Left renal pelvis (tissue), 4 donors: ENCODE measurements at places on chromosomes 3 and 15. TPM values are rescaled to one million over a fixed set of nuclear protein-coding genes. Genes with fewer than 3 reads are reported as not detected.
A peak's percentile ranks its signal among the peaks of the same experiment; 100 is the strongest.

- no peak for DNase-seq
Observed at GRCh38 chr3:194407423-194407822, 8.4 kb upstream of the GP5 start.

Gene ZNF620
- 3.5 TPM for polyA plus RNA-seq

GRCh38 chr3:196287090-196287439 is 461 bp downstream of the PCYT1A start:
- DNase-seq: peak; percentile 4

Gene FAM174B
- 35.7 TPM for polyA plus RNA-seq

Gene ZBTB38
- 61.5 TPM for polyA plus RNA-seq

GRCh38 chr3:51044982-51045381 is 340.1 kb upstream of the MANF start:
- no peak for DNase-seq

Gene METTL6
- 21.1 TPM for polyA plus RNA-seq

- DNase-seq: no peak
Observed at GRCh38 chr15:96402403-96402802, 71.9 kb downstream of the NR2F2 start.

Gene GOLGA8S
- 1.4 TPM for polyA plus RNA-seq

DNA sequence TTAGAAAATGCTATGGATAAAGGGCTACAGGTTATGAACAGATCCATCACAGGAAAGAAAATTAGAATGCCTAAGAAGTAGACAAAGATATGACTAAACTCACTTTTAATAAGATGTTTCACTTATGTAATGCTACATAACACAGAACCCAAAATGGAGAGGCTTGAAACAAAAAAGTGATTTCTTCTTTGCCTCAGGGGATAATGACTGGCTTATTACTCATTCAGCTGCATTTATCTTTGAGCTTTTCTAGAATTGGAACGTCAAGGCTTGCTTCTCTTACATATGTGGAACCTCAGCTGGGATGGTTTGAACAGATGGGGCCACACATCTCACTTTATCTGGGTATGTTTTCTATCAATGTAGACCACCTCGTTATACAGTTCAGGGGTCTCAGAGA is 120.6 kb upstream of the EPHA3 start:
- no peak for DNase-seq

DNA sequence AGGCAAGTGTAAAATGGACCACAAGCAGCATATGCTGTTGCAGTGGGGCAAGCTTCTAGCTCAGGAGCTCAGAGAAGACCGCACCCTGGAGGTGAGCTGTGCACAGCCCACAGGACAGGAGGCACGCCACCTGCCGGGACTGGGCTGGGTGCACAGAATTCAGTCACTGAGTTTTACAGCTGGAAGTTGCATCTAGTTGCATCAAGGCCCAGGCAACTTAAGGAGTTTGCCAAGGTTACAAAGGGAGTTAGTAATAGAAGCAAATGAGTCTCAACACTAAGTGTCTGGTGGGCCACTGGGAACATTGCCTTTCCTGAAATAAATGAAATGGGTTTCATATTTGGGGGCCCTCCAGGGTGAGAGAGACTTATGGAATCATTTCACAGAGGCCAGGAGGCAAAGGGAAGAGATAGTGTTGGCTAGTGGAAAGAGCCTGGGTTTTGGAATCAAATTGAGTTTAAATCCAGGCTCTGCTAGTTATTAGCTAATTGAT is 36.0 kb upstream of the TIMP4 start:
- no peak for DNase-seq

Gene PPARG
- polyA plus RNA-seq: 27.0 TPM

Gene RTP4
- 0.79 TPM for polyA plus RNA-seq

DNA sequence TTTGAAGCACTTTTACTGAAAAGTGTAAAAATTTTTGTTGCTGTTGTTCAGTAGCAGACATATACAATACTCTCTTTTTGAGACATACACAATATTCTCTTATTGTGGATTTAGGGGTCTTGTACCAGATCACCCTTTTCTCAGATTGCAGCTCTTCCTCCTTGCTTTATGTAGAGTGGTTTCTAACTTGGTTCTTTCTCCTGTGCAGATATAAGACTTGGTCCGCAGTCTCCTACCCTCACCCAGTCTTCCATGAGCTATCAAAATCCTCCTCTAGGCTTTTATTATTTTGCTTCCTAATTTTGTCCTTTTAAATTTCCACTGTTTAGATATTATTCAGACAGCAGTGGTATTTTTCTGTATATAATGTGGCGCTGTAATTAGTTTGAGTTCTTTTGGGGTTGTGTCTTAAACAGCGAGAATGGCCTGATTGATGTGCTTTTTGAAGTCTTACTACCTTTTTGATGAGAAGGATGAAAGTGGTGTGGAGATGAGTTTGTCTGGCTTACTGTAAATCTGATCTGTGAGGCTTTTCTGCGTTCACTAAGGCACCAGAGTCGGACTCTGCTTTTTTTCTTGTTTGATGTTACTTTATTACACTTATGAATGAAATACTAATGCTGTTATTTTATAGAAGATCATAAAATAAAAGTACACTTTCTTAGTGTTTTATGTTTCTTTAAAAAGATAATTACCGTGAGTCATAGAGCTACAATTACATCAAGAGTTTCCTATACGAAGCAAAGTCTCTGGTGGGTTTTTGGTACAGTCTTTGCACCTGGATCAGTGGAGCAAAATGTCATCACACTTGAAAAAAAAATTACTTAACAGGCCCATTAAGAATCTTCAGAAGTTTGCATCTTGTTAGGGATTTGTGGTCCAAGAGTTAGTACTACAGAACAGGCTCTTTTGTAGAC is 27.8 kb downstream of the FNDC3B start:
- DNase-seq: no peak

Gene SH3GL3
- 12.1 TPM for polyA plus RNA-seq

Gene CATSPER2
- 10.0 TPM for polyA plus RNA-seq

GRCh38 chr15:78082106-78082742 is 4.7 kb upstream of the TBC1D2B start:
- no peak for DNase-seq

Gene GOLGA8G
- 0.06 TPM for polyA plus RNA-seq

DNA sequence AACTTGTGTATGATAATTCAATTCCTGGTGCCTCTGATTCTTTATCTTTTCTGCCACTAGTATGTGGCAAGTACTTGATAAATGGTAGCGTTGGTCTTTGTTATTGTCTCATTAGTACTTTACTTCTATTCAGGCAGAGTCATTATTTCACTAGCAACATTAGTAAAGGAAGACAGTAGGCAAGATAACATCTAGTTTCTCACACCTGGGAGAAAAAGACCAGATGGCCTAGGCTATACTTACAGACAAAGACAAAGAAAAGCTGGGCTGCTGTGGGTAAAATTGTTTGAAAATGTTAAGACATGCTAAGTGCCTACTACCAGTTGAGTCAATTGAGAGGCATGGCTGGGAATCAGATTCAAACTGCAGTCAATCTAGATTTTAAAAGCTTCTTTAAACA is 198.7 kb upstream of the CMC1 start:
- no peak for DNase-seq

GRCh38 chr3:83317605-83318004 is 1556.2 kb upstream of the GBE1 start:
- no peak for DNase-seq

Gene GPX1
- polyA plus RNA-seq: 89.5 TPM

DNA sequence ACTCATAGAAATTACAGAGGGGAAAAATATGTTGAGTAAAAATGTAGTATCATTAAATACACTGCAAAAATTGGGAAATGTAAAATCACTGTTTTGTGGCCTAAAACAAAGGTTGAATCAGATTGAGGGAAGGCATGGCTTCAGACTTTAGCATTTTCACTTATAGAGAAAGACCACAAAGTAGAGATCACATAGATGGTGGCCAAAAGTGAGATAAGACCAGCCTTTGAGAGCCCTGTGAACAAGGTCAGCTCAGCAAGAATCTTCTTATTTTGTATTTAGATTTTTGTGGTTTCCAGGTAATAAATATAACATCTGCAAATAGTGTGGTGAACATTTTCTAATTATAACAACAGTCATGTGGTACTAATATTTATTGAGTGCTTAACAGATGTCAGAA is 544.8 kb upstream of the DPPA4 start:
- DNase-seq: no peak

Gene OR5K2
- polyA plus RNA-seq: not detected

- DNase-seq: no peak
Observed at GRCh38 chr15:73886717-73887345, 13.5 kb downstream of the TBC1D21 start.

DNA sequence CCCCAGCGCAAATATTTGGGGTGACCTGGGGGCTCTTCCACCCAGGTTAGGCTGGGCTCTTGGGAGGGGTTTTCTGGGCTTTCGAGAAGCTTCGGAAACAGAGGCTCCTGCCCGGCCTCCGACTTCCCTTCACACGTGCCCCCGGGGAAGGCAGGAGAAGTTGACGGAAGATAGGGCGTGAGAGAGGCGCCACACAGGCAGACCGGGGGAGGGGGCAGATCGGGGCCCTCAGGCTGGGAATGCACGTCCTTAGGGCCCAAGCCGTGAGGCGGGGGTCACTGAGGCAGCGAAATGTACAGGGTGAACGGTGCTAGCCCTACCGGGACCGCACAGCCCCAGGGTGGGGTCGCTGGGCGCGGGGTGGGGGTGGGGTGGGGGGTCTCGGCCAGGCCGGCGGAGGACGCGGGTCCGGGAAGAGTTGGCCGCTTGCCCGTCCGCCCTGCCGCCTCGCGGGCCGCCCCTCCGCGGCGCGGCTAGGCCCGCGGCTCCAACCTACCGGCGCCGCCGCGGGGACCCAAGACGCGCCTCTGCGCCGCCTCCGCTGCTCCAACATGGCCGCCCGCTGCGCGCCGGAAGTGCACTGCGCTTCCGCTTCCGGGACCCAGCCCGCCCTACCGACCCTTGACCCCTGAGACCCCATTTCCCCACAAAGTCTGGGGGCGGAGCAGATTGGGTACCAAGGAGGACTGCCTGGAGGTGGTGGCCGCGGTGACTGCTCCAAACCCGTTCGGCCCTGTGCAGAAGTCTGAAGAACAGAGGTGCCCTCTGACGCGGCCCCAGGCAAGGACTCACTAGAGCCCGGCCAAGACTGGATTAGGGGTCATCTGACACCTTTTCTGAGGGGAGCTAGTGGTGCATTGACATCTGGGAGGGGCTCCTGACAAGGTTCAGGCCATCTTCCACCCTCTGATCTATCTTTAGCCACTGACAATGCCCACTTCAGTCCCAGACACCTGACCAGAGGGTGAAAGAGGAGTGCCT is at the start of gene CCDC71:
Gene CCDC71 (minus strand): TSS at position 561 of the 981 bp plus-strand sequence. CDS start 2,123 bp downstream, outside the sequence.
- DNase-seq: peak; percentile 44

GRCh38 chr3:61725851-61726333 is 164.5 kb downstream of the PTPRG start:
- DNase-seq: no peak

DNA sequence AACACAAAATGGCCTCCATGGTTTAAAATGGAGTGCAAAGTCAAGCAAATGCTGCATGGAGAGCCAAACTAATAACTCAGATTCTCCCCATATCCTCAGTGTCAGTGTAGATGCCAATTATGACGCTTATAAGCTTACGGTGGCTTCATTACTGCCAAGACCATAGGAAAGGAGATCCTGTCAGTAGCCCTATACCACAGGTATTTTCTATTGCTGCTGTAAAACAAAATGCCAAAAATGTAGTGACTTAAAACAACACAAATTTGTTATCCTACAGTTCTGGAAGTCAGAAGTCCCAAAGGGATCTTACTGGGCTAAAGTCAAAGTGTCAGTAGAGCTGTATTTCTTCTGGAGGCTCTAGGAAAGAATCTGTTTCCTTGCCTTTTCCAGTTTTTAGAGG is 149.8 kb upstream of the GBE1 start:
- DNase-seq: no peak

Gene SNTN
- not detected for polyA plus RNA-seq

Gene CPB1
- polyA plus RNA-seq: 0.85 TPM

Gene BRPF1
- polyA plus RNA-seq: 18.5 TPM
